ENCODE measurements at places on chromosomes 3 and 15. TPM values are rescaled to one million over a fixed set of nuclear protein-coding genes. Genes with fewer than 3 reads are reported as not detected.

GRCh38 chr3:105375750-105376511 lies 9.2 kb downstream of the ALCAM start:
- no peak for DNase-seq

- DNase-seq, result no peak
Measured at GRCh38 chr15:78370013-78370412, 29.9 kb downstream of the CRABP1 start.

- DNase-seq, result no peak
Measured at GRCh38 chr15:80778964-80779657, at the start of gene CEMIP. TSS of gene CEMIP (plus strand) at chr15:80779370. CDS start at chr15:80873880, 94,510 bp downstream.

GRCh38 chr3:19931180-19931692 lies 2.8 kb downstream of the EFHB start:
- no peak for DNase-seq

DNA sequence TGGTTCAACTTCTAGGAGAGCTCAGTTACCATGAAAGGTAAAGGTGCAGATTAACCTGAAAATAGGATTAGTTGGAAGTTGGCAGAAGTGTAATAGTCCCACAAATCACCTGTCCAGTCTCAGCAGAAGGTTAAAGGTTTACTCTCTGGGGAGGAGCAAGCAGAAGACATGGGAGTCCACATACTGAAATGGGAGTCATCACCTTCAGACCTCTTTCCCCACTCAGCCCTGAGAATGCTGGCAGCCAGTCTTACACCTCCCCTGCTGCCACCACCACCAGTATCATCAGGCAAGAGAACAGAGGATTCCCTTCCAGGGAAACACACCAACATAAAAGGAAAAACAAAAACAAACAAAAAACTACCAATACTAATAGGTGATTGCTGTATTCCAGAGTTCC lies 13.8 kb upstream of the PLA2G4D start:
- DNase-seq, result no peak

The LRRC49 gene
- not detected for total RNA-seq

- DNase-seq, result no peak
Measured at GRCh38 chr3:180036092-180036670, 556 bp downstream of the PEX5L start.

DNA sequence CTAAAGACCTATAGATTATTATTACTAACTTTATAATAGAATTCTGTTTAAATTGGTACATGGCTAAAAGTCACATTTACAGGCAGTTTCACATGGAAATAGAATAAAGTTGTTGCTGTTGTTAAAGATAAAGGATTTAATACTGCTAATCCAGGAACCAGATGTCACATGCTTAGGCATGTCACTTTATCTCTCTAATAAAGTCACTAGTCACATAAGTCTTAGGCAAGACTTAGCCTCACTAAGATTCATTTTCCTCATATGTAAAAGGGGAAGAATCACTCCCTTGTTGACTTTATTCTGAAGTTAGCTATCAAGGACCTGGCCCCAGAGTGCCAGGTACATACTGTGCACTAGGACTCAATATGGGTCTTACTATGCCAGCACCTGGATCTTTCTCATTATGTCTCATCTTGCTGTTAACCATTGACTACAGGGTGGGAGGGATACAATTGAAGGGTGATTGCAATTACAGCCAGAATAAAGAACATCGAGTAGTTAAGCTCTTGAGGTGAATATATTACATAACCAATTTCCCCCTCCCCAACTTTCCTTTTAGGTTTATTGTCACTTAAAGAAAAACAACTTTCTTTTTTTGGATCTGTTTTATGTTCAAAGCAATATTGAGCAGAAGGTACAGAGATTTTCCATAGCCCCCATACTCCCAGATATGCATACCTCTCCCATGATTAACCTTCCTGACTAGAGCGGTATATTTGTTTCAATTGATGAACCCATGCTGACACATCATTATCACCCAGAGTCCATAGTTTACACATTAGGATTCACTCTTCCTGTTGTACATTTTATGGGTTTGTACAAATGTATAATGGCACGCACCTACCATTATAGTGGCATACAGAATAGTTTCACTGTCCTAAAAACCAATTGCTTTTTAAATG lies 36.6 kb downstream of the LNP1 start:
- DNase-seq, result no peak

DNA sequence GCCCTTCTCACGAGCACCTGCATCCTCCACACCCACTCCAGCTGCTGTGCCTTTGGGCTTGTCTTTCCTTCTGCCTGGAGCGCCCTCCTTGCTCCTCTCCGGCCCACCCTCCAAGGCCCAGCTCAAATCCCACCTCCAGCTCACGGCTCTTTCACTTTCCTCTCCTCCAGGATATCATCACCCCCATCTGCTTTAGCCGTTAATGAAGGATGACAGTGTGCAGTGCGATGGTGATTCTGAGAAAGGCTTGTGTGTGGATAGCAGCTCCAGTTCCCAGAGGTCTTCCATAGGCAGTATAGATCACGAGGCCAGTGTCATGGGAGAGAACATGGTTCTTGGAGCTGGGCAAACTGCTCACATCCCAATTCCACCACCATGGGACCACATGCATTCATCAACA lies 237.4 kb downstream of the TLE3 start:
- no peak for DNase-seq

DNA sequence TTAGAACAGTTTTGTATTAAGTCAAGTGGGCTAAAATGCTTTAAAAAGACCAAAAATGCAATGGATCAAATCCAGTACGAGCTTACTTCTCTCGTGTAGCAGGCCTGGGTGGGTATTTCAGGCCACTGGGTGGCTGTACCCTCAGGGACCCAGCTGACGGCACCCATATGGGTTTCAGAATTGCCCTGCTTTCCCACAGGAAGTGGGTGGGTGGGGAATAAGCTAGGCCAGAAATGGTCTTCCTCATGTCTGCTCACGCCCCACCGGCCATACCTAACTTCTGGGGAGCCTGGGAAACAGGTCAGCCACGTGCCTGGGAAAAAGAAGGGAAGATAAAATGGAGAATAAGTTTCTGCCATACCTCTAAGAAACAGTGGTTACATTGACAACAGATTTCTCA lies 20.3 kb downstream of the GPR160 start:
- no peak for DNase-seq

- no peak for DNase-seq
Measured at GRCh38 chr3:102113421-102114041, 264.2 kb downstream of the NFKBIZ start.

The PARP16 gene
- 14.9 TPM for total RNA-seq
